ENCODE measurements at places on chromosomes 6 and 20. TPM values are rescaled to one million over a fixed set of nuclear protein-coding genes. Genes with fewer than 3 reads are reported as not detected.

COL9A1 gene
- total RNA-seq, result 9.9 TPM

SCRT2 gene
- total RNA-seq, result not detected

TSPYL4 gene
- 32.1 TPM for total RNA-seq

AIG1 gene
- total RNA-seq, result 39.7 TPM

BHLHE23 gene
- not detected for total RNA-seq

IRF4 gene
- total RNA-seq, result 2.2 TPM

GABBR1 gene
- total RNA-seq, result 45.4 TPM

HSPA1L gene
- total RNA-seq, result 2.9 TPM

SAYSD1 gene
- total RNA-seq, result 16.1 TPM

CRISP3 gene
- 0.88 TPM for total RNA-seq

SLC22A2 gene
- 8.6 TPM for total RNA-seq
